ENCODE measurements at places on chromosomes 11 and 22.
A peak's percentile ranks its signal among the peaks of the same experiment; 100 is the strongest.

DNA sequence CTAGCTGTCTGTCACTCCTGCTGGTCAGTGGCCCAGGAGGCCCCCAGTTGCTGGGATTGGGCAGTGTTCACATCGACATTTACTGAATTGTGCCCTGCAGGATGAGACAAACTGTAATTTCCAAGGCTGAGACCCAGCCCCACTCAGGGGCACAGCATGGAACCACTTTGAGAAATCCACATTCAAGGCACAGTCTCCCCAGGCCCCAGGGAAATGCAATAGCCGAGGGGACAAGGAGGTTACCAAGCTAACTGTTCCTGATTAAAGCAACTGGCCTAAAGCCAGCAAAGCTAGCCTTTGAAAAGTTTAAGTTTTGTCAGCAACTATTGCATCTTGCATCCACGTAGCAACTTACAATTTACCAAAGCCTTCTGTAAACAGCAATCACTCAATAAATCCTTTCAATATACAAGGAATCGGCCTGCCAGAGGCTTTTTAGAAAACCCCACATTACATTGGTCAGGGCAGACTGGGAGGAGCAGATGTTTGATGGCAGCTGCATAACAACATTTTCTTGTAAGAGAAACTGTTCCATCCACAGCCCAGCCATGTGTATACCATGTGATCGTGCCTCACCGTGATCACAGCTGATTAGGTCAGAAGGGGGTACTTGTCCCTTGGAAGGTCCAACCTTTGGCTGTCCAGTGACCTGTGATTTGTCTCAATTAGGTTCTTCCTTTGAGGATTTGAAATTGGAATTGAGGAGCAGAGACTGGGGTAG is 103.9 kb downstream of the TENM4 start:
- peak; percentile 72 for ATAC-seq

GRCh38 chr11:62778441-62778840 is 7.2 kb downstream of the TAF6L start:
- ATAC-seq: peak; percentile 24

DNA sequence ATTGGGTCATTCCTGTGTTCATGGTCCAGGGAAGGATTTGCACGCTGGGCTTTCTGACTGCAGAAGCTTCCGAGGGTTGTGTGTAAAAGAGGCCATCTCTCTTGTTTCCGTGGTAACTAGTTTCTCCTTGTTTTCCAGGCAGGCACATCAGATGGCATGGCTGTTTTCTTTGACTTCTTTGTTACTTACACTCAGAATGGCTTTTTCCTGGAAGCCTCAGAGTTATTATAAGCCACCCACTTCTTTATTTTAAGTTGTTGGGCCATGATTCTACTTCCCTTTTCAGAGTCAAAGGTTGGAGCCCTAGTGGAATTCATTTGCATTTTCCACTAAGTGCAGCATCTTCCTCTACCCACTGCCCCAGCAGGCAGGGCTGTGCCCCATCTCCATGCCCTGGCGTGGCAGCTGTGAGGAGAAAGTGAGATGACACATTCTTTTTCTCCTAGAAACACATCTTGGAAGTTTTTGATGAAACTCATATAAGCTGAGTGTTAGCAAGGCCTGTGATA is 94.9 kb downstream of the PRR5L start:
- ATAC-seq: peak; percentile 77

DNA sequence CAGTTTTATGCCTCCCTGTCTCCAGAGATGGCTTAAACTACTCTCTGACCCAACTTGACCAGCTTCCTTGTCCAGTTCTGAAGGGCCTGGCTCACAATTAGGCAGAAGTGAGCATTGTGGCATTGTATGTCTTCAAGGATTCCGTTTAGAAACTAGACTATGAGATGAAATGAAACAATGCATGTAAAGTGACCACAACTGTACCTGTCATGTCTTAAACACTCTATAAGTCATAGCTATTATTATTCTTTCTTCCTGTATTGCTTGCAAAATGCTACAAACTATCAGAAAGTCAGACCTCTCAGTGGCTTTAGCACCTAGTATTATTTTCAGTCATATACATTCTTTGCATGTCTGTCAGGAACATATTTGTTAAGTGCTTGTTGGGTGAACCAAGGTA is 127.9 kb upstream of the MTMR2 start:
- no peak for ATAC-seq

- ATAC-seq: no peak
Observed at GRCh38 chr11:122023614-122024250, 92.3 kb downstream of the BLID start.
